ENCODE measurements at places on chromosomes 7 and 10.

GRCh38 chr7:121099572-121099971, 111.1 kb downstream of the CPED1 start:
- no peak for DNase-seq

DNA sequence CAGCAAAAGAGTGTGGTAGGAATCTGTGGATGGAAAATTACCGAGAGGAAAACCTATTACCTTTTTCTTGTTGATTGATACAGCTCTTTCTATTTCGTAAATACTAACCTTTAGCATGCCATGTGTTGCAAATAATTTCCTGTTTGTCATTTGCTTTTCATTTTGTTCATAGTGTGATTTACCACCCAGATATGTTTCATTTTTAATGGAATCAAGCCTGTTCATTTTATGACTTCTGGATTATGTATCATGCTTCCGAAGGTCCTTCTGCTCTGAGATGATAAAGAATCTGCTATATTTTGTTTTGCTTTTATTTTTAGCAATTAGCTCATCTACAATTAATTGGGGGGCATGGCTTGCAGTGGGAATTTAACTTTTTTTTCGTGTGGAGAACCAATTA, 46.5 kb downstream of the INPP5F start:
- no peak for DNase-seq

GRCh38 chr7:82167558-82168314, 275.8 kb downstream of the CACNA2D1 start:
- no peak for DNase-seq

GRCh38 chr10:71537125-71537524, 140.4 kb downstream of the CDH23 start:
- no peak for DNase-seq

- DNase-seq = no peak
These were observed 13.0 kb upstream of the DLX6 start for GRCh38 chr7:96992192-96993005.

GRCh38 chr7:148626828-148627227, 36.3 kb downstream of the C7orf33 start:
- DNase-seq = no peak

GRCh38 chr10:93288679-93289634, 193.2 kb downstream of the MYOF start:
- DNase-seq = peak; percentile 93

GRCh38 chr7:78535655-78536054, 737.1 kb downstream of the PHTF2 start:
- no peak for DNase-seq

GRCh38 chr10:123800289-123800688, 91.3 kb downstream of the CPXM2 start:
- DNase-seq = no peak

DNA sequence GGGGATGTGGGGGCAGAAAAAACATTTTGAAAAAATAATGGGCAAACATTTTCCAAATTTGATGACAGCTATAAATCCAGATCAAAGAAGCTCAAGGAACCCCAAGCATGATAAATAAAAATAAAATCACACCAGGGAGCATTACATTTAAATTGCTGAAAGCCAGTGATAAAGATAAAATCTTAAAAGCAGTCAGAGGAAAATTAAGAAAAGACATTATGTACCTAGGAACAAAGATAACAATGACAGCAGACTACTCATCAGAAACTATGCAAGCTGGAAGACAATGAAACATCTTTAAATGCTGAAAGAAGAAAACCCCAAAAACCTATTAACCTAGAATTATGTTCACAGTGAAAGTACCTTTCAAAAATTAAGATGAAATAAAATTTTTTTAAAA, 23.3 kb downstream of the NEUROG3 start:
- peak; percentile 16 for DNase-seq

- DNase-seq = peak; percentile 37
These were observed 83.1 kb downstream of the SH3PXD2A start for GRCh38 chr10:103772096-103772845.

DNA sequence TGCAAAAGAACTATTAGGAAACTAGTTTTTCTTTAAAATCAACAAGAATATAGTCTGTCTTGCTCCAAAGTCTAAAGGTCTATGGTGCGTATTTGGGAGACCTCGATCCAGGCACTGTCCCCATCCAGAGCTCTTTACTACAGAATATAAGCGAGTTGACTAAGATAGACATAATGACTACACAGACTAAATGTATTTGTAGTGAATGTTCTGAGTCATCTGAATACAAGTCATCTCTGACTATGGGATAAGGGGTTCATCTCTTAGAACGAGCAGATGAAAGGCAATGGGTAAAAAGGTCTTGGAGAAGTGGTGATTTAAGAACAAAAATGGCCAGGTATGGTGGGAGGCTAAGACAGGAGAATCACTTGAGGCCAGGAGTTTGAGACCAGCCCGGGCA, 136.0 kb upstream of the RSU1 start:
- DNase-seq = no peak

- no peak for DNase-seq
These were observed 518.9 kb upstream of the CELF2 start for GRCh38 chr10:10498781-10499180.

DNA sequence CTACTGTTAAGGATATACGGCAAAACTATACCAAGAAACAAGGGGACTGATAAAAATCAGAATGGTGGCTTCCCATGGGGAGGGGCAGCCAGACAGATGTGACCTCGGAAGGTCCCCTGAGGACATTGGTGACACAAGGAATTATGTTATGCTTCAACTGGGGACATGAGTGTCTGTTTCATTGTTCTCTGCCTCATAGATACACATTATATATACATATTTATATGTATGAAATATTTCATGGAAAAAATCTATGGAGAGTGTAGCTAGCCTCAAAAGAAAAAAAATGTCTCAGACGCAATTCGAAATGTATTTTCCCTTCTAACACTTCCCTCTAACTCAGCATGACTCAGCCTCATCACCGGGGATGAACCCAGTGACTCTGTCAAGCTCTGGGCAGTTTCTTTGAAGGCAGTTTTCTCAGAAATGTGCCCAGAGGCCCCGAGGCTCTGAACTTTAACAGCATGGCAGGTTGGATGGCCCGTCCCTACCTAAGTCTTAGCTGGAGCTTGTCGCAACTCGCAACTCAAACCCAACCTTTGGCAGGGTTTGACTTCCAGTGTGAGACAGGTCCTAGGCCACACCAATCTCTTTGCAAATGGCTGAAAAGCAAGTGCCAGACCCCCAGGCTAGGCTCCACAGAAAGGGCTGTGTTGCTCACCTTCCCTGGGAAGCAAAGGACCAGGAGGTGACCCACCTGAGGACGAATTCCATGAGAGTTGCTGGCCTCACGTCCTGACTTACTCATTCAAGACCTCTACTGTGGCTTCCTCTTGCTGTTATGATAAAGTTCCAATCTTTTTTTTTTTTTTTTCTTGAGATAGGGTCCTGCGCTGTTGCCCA, 86.9 kb downstream of the CARD11 start:
- DNase-seq = peak; percentile 72

GRCh38 chr7:69078997-69079769, 519.1 kb upstream of the AUTS2 start:
- DNase-seq = no peak

- DNase-seq = no peak
These were observed 165.1 kb downstream of the GLRX3 start for GRCh38 chr10:130301021-130301892.

DNA sequence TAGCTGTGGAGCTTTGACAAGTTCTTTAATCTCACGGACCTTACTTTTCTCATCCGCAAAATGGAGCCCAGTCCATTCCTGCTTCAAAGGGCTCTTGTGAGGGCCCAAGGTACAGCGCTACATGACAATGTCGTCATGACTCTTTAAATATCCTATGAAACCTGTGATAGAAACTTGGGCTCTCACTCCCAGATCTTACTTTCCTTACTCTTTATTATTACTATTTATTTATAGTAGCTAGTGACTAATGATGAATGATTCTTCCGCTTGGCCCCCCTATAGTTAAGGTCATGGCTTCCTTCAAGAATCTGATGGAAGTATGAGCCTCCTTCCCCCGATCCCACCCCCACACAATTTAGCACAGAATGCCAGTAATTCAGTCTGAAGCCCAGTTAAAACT, 41.9 kb downstream of the RBM20 start:
- no peak for DNase-seq

DNA sequence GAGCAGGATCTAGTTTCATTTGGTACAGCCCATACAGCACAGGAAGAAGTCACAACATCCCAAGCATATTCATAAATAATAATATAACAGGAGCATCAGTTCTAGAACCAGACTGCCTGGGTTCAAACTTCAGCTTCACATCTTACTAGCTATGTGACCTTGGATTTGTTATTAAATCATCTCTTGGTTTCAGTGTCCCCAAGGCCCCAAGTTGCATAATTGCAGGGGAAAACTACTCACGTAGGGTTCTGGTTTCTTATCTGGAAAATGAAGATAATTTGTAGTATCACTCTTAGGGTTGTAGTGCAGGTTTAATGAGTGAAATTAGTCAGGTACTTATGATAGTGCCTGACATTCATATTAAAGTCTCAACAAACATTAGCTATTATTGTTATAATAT, 5.5 kb upstream of the IQUB start:
- no peak for DNase-seq

- DNase-seq = peak; percentile 72
These were observed 96.1 kb downstream of the SH3PXD2A start for GRCh38 chr10:103759100-103759781.

GRCh38 chr7:134113655-134114054, 13.5 kb upstream of the LRGUK start:
- no peak for DNase-seq

GRCh38 chr10:43861966-43862751, 213.5 kb upstream of the ZNF32 start:
- peak; percentile 98 for DNase-seq

- no peak for DNase-seq
These were observed 77.8 kb upstream of the IKZF1 start for GRCh38 chr7:50226669-50227068.

- DNase-seq = no peak
These were observed 55.2 kb upstream of the KCNMA1 start for GRCh38 chr10:77692782-77693181.

DNA sequence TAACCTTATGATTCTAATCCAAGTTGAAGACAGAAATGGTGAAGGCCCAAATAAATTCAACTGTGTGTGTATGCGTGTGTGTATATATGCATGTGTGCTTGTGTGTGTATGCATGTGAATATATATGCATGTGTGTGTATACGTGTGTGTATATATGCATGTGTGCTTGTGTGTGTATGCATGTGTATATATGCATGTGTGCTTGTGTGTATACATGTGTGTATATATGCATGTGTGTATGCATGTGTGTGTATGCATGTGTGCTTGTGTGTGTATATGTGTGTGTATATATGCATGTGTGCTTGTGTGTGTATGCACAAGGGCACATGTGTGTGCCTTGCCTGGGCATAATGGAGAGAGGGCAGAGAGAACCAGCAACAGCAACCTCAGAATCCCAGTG, 184.7 kb upstream of the PLPP4 start:
- DNase-seq = no peak

GRCh38 chr7:92671505-92672169, 81.4 kb upstream of the FAM133B start:
- DNase-seq = no peak

DNA sequence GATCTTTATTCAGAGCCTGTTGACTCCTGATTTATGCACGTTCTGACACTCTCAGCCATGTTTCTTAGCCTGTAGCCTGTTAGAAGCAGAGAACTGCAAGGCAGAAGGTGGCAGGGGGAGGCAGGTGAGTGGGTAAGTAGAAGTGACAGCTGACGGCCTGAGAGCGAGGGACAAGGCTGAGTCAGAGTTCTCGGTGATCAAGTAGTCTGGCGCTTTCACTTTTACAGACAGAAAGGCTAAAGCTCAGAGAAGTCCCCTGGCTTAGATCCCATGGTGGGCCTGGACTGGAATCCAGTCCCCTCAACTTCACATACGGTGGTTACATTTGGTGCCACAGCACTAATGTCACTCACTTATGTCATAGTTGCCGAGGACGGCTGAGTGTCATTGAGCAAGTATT, 139.0 kb downstream of the TACC2 start:
- no peak for DNase-seq

DNA sequence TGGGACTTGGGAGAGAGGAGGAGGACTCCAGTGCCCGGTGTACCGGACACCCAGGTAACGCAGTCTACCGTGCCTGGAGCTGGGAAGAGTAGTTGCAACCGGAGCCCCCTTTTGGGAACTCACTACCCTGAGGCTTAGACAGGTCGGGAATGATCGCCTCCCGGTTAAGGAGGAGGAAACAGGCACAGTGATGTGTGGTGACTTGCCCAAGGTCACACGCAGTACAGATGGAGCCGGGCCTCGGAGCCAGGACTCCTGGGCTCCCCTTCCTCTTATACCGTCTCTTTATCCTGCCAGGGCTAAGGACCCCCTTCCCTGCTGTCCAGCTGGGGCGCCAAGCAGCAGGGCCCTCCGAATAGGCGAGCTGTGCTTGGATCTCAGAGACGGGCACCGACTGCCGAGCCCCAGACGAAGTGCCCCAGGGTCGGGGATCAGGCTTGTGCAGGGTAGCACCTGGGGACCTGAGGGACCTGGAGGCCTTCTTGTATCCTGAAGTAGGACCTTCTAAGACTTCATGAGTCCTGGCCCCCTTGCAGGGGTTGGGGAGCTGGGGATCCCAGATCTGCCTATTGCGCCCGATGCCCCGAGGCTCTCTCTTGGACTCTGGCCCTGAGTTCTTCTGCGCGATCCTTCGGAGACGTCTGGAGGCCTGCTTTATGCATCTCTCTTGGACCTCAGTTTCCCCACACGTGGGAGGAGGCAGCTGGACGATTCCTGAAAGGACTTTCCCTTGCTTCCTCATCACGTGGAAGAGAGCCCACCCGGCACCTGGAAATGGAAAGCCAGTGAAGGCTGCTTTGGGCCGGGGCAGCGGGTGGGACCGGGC, 767 bp upstream of the CYP26A1 start:
- no peak for DNase-seq

GRCh38 chr10:110510086-110510485, 12.4 kb downstream of the DUSP5 start:
- no peak for DNase-seq

DNA sequence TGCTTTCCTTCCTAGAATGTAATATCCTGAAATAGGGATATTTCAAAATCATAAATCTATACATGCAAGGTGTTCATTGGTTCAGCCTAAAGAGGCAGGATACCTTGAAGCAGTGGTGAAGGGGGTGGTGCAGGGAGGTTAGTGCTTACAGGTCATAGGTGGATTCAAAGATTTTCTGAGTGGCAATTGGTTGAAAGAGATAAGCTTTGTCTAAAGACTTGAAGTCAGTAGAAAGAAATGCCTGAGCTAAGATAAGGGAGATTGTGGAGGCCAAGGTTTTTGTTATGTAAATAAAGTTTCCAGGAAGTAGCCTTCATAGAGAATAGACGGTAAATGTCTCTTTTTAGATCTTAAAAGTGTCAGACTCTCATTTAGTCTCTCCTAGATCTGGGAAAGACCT, 741.2 kb upstream of the ZWINT start:
- no peak for DNase-seq

- peak; percentile 36 for DNase-seq
These were observed 51.6 kb downstream of the PRLHR start for GRCh38 chr10:118543714-118544400.

DNA sequence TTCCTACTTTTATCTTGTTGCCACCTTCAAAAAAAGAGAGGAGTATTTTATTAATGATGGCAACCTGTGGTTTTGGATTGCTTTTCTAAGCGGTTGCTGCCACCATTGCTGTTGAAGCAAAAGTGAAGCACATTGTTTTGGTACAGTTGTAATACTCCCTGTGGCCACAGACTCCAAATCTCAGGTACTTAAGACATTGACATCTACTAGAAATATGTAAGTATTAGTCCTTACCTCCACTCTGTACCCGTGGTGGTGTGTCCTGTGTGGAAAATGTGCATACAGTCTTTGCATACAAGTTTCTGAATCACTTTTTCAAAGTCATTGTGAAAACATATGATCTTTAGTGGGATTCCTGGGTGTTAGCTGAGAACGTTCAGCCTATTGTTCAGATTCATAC, 85.7 kb downstream of the ANLN start:
- no peak for DNase-seq

All from Caki2 (cell line).